ENCODE measurements at places on chromosomes 5 and 9.

- no peak for DNase-seq
Observed at GRCh38 chr5:111681414-111682120, 75.4 kb downstream of the NREP start.

- DNase-seq = no peak
Observed at GRCh38 chr5:2797160-2797559, 45.7 kb upstream of the IRX2 start.

GRCh38 chr5:150134198-150134588 lies 21.5 kb downstream of the PDGFRB start:
- no peak for DNase-seq

DNA sequence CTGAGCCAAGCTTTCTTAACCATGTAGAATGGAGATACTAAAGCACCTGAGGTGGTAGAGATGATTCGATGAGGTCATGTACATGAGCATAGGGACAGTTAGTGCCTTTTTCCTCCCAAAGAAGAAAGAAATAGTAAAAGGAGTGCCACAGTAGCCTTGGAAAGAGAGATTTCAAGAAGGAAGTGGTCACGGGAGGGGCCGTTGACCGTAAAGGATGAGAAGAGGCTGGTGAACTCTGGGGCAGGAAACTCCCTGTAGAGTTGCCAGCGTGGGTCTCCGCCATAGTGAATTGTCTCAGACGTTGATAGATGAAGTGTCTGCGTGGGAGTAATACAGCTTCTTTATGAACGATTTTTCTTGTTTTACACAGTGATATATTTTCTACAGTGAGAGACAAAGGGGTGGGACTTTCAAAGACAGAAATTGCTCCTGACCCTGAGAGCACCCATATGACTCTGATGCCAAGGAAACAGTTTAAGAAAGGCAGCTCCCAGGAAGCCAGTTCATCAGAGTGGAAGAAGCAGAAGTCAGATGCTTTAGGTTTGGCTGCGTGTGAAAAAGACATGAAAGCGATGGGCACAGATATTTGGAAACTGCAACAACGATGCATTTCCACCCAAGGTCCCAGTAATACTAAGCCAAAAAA lies 41.3 kb downstream of the UGCG start:
- DNase-seq = no peak

- DNase-seq = no peak
Observed at GRCh38 chr5:180636403-180637075, 12.9 kb downstream of the FLT4 start.

DNA sequence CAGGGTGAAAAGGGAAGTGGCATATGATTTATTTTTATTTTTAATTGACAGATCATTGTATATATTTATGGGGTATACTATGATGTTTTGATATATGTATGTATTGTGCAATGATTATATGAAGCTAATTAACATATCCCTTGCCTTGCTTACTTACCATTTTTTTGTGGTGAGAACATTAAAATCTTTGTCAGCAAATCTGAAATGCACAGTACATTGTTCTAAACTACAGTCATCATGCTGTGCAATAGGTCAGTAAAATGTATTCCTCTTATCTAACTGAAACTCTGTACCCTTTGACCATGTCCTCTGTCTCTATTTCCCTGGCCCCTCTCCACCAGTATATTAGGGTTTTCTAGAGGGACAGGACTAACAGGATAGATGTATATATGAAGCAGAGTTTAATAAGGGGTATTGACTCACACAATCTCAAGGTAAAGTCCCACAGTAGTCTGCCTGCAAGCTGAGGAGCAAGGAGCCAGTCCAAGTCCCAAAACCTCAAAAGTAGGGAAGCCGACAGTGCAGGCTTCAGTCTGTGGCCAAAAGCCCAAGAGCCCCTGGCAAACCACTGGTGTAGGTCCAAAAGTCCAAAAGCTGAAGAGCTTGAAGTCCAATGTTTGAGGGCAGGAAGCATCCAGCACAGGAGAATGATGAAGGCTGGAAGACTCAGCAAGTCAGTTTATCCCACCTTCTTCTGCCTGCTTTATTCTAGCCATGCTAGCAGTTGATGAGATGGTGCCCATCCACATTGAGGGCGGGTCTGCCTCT lies 122.2 kb upstream of the FBXL7 start:
- DNase-seq = no peak

DNA sequence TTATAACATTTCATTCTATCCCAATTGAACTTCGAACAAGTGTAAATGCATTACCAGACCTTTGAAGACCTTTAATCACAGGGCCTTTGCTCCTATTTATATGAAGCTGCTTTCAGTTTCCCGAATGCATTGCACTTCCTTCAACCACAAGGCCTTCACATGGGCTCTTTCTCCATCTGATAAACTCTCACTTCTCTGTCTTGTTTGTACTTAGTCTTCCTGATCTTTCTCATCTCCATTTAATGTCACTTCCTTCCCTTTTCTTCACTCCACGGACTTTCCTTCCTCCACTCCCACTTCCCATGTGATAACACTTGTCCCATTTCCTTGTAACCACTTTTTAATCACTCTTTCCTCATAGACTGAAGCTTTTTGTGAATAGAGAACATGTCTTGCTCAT lies 74.3 kb upstream of the TNC start:
- DNase-seq = no peak

DNA sequence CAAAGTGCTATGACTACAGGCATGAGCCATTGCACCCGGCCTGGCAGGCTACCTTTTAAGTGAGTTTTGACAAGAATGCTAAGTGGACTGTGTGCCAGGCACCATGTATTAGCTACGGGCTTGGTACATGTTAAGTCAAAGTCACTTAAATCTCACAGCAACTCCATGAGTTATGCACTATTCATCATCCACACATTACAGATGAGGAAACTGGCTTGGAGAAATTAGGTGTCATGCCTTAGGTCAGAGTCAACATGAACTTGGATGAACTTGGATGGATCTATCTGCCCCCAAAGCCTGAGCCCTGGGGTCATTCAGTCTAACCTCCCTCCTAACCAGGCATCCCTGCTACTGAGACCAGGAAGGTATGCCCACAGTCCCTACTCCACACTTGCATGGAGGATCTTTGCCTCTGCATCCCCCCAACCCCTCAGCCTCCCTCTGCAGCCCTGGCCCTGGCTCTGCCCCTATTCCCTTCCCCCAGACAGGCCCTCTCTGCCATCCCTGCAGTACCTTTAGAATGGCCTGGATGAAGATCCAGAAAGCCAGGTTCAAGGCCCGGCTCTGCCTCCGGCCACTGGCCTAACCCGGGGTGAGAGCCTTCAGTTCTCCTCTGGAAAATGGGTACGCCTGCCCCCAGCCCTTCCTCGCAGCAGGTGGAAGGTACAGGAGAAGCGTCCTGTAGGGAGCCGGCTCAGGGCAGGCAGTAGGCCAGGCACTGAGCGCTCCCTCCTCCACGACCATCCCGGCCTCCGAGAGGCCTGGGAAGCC lies 685 bp upstream of the ADGRD2 start:
- no peak for DNase-seq

- DNase-seq = no peak
Observed at GRCh38 chr5:167576126-167576525, 715.3 kb upstream of the WWC1 start.

Measured in Jurkat, Clone E6-1 (cell line).